Right atrium auricular region (tissue), 2 donors: ENCODE measurements at places on chromosomes 6 and 20.
A peak's percentile ranks its signal among the peaks of the same experiment; 100 is the strongest.

- no peaks in the 10 kb centered on the region for H3K36me3 ChIP-seq
- H3K27me3 ChIP-seq = peaks cover 24% of the 10 kb centered on the region
- peaks cover 21% of the 10 kb centered on the region for H3K4me1 ChIP-seq
- peak overlapping the region; percentile 52 for H3K4me3 ChIP-seq
These were observed 369 bp downstream of the SLC4A11 start for GRCh38 chr20:3238616-3239025.

DNA sequence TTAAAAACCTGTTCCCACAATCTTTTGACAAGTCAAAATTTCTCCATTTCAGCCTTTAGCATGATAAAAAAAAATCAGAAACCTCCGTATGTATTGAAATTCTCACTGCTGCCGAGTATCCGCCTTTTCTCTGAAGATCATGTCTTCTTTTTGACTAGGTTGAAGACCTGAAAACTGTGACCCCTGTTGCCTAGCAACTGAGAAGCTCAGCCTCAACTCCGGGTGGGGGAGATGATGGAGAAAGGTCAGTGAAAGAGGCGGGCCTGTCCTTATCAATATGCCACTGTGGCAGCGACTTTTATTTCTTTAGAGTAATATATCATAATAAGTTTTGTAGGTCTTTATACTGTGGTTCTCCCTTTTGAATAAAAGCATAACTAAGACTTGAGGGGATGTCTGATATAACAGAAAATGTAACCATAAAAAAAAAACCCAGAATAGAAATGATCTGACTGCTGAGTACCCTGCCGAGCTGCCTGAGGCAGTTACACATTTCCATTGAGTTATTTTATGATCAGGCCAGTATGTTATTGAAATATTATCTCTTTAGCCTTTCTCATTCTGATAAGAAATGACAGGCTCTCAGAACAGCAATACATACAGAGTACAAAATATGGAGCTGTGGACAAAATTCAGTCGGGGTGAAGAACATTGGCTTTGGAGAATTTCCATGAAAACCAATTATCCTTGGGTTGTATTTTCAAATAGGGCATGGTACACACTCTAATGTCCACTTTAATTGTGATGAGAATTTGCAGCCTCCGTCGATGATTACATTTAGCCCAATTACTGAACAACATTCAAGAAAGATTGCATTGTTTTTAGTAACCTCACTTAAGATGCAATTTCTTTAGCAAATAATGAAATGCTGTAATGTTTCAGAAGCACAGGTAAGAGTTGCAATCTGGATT is 136.7 kb upstream of the EEF1E1 start:
- H3K27ac ChIP-seq = no peak overlapping the region
- H3K27me3 ChIP-seq = no peaks in the 10 kb centered on the region
- no peaks in the 10 kb centered on the region for H3K36me3 ChIP-seq

DNA sequence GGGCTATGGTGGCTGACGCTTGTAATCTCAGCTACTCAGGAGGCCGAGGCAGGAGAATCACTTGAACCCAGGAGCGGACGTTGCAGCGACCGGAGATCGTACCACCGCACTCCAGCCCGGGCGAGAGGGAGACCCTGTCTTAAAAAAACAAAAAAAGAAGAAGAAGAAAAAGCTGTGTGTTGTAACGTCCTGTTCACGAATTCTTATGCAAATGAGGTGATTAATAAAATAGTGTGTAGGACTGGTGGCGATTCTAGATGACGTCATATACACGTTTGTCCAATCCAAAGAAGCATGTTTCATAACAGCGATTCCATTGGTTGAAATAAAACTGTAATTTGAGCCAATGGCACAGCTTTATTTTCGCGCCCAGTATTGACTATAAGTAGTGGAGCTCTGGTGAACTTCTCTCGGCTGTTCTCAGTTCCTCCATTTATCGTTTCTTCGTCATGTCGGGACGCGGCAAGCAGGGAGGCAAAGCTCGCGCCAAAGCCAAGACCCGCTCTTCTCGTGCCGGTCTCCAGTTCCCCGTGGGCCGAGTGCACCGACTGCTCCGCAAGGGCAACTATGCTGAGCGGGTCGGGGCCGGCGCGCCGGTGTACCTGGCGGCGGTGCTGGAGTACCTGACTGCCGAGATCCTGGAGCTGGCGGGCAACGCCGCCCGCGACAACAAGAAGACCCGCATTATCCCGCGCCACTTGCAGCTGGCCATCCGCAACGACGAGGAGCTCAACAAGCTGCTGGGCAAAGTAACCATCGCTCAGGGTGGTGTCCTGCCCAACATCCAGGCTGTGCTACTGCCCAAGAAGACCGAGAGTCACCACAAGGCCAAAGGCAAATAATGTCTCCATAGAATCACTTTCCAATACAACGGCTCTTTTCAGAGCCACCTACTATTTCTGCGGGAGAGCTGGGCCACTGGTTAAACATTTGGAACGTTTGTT is 47.0 kb downstream of the OR2B2 start:
- H3K27ac ChIP-seq = peak overlapping the region; percentile 69
- peak; percentile 70 for DNase-seq
- H3K27me3 ChIP-seq = peaks cover 5% of the 10 kb centered on the region
- H3K36me3 ChIP-seq = no peaks in the 10 kb centered on the region
- peak overlapping the region; percentile 82 for H3K4me3 ChIP-seq
- peaks cover 37% of the 10 kb centered on the region for H3K4me1 ChIP-seq

DNA sequence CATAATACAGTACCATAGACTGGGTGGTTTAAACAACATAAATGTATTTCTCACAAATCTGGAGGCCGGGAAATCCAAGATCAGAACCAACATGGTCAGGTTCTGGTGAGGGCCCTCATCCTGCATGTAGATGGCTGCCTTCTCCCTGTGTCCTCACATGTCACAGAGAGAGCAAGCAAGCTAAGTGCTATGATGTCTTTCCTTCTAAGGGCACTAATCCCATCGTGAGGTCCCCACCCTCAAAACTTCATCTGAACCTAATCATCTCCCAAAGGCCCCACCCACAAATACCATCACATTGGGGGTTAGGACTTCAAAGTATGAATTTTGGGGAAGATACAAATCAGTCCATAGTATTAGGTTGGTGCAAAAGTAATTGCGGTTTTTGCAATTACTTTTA is 56.8 kb downstream of the CCDC170 start:
- DNase-seq = no peak
- H3K27me3 ChIP-seq = no peaks in the 10 kb centered on the region
- H3K4me3 ChIP-seq = no peak overlapping the region
- H3K4me1 ChIP-seq = no peaks in the 10 kb centered on the region

- H3K4me3 ChIP-seq = no peak overlapping the region
- no peak for DNase-seq
- H3K36me3 ChIP-seq = no peaks in the 10 kb centered on the region
- H3K27me3 ChIP-seq = no peaks in the 10 kb centered on the region
- no peak overlapping the region for H3K27ac ChIP-seq
These were observed 175.1 kb upstream of the PMEPA1 start for GRCh38 chr20:57884956-57885355.

- no peak overlapping the region for H3K27ac ChIP-seq
- no peak for DNase-seq
- no peaks in the 10 kb centered on the region for H3K4me1 ChIP-seq
- H3K4me3 ChIP-seq = peak overlapping the region; percentile 24
These were observed 18.4 kb downstream of the DLL1 start for GRCh38 chr6:170272341-170273065.

DNA sequence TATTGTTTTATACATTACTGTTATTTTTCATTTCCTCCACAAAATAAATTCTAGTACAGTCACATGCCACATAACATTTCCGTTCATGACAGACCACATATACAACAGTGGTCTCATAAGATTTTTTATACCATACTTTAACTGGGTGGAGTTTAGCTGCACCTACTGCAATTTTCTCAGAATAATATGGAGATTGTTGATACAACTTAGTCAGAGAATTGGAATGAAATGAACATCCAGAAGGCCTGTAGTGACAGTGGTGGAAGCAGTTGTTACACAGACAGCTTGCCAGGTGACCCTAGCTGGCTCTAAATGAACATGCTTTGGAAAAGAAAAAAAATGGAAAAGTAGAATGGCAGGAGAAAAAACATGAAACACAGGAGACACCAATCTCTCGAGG is 183.2 kb upstream of the TCF21 start:
- H3K36me3 ChIP-seq = no peaks in the 10 kb centered on the region
- DNase-seq = no peak
- H3K27ac ChIP-seq = no peak overlapping the region

- H3K36me3 ChIP-seq = peaks cover 49% of the 10 kb centered on the region
- no peak overlapping the region for H3K27ac ChIP-seq
- DNase-seq = peak; percentile 88
These were observed 25.0 kb downstream of the TAF8 start for GRCh38 chr6:42075159-42075838.

DNA sequence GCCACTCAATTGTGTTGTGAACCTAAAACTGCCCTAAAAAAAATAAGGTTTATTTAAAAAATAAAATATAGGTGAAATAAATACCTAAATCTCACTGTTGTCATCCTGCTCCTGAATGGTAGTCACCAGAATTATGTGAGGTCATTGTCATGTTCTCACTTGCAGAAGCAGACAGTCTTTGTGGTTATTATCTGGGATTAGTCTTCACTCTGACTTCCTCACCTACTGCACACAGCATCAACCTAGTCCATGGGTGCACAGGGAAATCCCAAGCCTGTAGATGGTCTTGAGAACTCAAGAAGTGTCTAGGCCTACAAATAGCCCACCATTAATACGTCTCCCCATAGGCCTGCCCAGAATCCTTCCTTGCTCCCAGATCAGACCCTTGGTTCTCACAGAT is 97.0 kb downstream of the FOXF2 start:
- H3K36me3 ChIP-seq = no peaks in the 10 kb centered on the region
- no peak for DNase-seq
- H3K4me1 ChIP-seq = no peaks in the 10 kb centered on the region

- no peak for DNase-seq
- no peak overlapping the region for H3K27ac ChIP-seq
- no peaks in the 10 kb centered on the region for H3K27me3 ChIP-seq
- H3K4me3 ChIP-seq = no peak overlapping the region
- H3K36me3 ChIP-seq = no peaks in the 10 kb centered on the region
These were observed 214.0 kb upstream of the CEP162 start for GRCh38 chr6:84441456-84441855.

DNA sequence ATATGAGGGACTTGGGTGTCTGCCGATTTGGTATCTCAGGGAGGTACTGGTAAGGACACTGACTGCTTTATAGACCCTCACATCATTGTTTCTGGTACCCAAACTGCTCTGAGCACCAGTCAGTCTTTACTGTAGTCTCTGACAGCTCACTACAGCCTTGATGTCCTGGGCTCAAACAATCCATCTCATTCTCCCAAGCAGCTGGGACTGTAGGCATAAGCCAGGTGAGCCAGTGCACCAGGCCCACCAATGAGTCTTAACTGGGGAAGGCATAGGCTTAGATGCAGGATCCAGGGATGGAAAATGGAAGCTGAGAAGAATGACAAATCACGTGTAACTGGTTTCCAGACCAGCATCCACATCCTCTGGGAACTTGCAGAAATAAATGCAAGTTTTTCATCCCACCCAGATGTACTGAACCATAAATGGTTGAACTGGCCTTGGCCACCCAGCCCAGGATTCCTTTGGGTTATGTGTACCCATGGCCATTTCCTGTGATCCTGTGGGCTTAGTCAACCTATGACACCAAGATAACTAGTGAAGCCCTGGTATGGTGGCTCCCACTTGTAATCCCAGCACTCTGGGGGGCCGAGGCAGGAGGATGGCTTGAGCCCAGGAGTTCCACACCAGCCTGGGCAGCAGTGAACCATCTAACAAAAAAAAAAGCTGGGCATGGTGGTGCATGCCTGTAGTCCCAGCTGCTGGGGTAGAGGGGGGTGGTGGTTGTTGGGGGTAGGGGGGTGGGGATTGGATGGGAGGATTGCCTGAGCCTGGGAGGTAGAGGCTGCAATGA is 5.8 kb downstream of the TUBB start:
- no peak overlapping the region for H3K27ac ChIP-seq
- DNase-seq = no peak
- H3K4me3 ChIP-seq = no peak overlapping the region
- H3K4me1 ChIP-seq = peaks cover 49% of the 10 kb centered on the region
- peaks cover 86% of the 10 kb centered on the region for H3K36me3 ChIP-seq

- no peak overlapping the region for H3K27ac ChIP-seq
- H3K36me3 ChIP-seq = peaks cover 39% of the 10 kb centered on the region
These were observed 25.0 kb downstream of the ERMARD start for GRCh38 chr6:169776379-169776778.

DNA sequence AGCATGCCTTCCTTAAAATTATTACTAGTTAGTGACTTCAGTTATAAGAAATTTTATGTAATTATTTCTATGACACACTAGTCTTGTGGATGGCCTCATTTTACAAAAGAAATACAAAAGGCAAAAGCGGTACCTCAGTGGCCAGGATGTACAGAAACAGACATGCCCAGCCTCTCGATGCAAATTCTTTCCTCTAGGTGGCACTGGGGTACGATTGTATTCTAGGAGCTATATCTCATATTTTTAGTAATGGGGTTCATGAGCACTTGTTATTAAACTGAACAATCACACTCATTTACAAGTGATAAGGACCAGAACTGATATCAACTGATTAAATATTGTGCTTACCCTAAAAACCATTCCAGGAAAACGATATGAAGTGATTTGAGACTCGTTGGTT is 59.8 kb downstream of the SOD2 start:
- no peak overlapping the region for H3K27ac ChIP-seq
- H3K27me3 ChIP-seq = no peaks in the 10 kb centered on the region
- H3K4me3 ChIP-seq = no peak overlapping the region
- H3K4me1 ChIP-seq = no peaks in the 10 kb centered on the region
